ENCODE measurements at places on chromosomes 3 and 15.

DNA sequence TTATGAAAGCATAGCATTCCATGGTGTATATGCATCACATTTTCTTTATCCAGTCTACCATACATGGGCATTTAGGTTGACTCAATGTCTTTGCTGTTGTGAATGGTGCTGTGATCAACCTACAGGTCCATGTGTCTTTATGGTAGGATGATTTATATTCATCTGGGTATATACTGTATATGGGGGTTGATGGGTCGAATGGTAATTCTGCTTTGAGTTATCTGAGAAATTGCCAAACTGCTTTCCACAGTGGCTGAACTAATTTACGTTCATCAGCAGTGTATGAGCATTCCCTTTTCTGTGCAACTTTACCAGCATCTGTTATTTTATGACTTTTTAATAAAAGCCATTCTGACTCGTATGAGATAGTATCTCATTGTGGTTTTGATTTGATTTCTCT lies 662.4 kb upstream of the BCHE start:
- no peak for DNase-seq

- peak; percentile 19 for DNase-seq
Observed at GRCh38 chr3:124834723-124835718, 52.1 kb downstream of the ITGB5 start.

- DNase-seq: no peak
Observed at GRCh38 chr3:79085171-79085570, 682.6 kb downstream of the ROBO1 start.

DNA sequence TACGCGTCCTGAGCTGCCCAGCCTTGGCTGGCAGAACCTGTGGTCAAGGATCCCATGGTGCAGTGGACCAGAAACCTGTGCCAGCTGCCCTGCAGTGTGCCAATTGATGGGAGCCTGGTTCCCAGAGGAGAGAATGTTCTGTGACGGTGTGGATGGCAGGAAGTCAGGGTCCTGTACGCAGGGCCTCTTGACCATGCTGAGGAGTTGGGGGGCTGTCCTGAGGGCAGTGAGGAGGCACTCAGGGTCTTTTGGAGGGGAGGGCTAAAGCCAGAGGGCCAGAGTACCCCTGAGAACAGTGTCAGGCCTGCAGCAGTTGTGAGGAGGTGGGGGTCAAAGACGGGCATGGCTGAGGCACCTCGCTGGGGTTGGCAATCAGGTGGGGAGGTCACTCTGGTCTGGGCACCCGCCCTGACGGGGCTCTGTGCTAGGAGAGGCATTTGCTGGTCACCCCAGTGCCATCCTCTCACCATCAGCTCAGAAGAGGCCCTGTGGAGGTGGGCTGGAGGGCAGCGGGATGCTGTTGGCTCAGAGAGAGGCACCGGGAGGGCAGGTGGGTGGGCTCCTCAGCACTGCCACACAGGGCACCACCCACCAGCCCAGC lies 61.0 kb downstream of the SCN5A start:
- no peak for DNase-seq

GRCh38 chr3:94082391-94082937 lies 19.6 kb downstream of the NSUN3 start:
- DNase-seq: no peak
